ENCODE measurements at places on chromosomes 11 and 22. TPM values are rescaled to one million over a fixed set of nuclear protein-coding genes. Genes with fewer than 3 reads are reported as not detected.

- no peaks in the 10 kb centered on the region for H3K4me1 ChIP-seq
- no peak overlapping the region for H3K4me3 ChIP-seq
- no peak for DNase-seq
- H3K36me3 ChIP-seq: no peaks in the 10 kb centered on the region
- no peaks in the 10 kb centered on the region for H3K27me3 ChIP-seq
These were observed 12.1 kb downstream of the PRG3 start for GRCh38 chr11:57368845-57369232.

TMPRSS4 gene
- total RNA-seq: 234 TPM

DNA sequence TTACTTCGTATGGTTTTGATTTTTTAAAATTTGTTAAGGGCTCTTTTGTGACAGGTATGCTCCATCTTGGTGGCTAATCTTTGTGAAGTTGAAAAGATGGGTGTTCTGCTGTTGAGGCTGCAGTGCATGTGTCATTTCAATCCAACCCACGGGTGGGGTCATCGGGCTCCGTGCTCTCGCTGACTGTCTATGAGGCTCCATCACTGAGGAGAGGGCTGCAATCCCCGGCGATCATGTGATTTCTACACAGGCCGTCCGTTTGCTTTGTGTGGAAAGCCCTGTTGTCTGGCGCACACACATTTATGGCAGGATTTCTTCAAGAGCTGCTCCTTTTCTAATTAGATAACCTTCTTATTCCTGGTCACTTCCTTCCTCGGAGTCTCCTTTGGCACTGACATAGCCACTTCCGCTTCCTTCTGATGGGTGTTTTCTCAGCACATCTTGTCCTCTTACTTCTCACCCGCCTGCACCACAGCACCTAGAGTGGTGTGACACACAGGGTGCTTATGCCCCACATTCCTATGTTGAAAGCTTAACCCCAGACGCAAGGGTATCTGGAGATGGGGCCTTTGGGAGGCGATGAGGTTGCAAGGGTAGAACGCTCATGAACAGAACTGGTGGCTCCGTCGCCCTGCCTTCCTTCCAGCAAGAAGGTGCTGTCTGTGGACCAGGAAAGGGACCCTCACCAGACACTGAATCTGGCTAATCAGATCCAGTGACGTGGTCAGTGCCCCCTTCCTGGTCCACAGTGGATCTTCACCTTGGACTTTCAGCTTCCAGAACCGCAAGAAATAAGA is 9.4 kb downstream of the MOB2 start:
- H3K27me3 ChIP-seq: no peaks in the 10 kb centered on the region
- no peaks in the 10 kb centered on the region for H3K4me1 ChIP-seq
- peaks cover 19% of the 10 kb centered on the region for H3K36me3 ChIP-seq
- H3K4me3 ChIP-seq: no peak overlapping the region
- no peak for DNase-seq

DNA sequence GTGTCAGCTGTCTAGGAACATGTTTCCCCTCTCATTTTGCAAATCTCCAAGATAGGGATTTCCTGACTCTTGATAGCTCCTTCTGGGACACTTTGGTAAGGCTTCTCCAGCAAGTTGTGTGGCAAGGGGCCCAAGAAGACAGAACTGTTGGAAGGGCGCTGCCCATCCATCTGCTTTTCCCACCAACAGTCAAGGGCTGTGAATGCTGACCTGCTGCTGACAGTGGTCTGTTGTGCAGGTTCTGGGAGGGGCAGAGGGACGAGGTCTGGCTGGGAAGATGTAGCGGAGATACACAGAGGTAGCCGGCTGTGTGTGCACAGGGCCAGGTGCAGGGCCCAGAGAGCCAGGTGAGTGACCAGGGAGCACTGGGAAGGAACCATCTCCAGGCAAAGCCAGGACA is 12.2 kb downstream of the BCR start:
- H3K4me3 ChIP-seq: no peak overlapping the region
- no peaks in the 10 kb centered on the region for H3K27me3 ChIP-seq
- H3K36me3 ChIP-seq: peaks cover 3% of the 10 kb centered on the region
- H3K4me1 ChIP-seq: no peaks in the 10 kb centered on the region

- H3K27me3 ChIP-seq: no peaks in the 10 kb centered on the region
- no peak for DNase-seq
- H3K36me3 ChIP-seq: no peaks in the 10 kb centered on the region
- H3K4me3 ChIP-seq: no peak overlapping the region
These were observed 29.4 kb downstream of the IL18 start for GRCh38 chr11:112134473-112134872.

GRCh38 chr11:119320776-119321524 is 4.0 kb upstream of the MCAM start:
- H3K27ac ChIP-seq: peak overlapping the region; percentile 78
- peak; percentile 91 for DNase-seq
- H3K4me1 ChIP-seq: peaks cover 17% of the 10 kb centered on the region
- peak overlapping the region; percentile 41 for H3K4me3 ChIP-seq

- H3K4me1 ChIP-seq: peaks cover 3% of the 10 kb centered on the region
- peak overlapping the region; percentile 5 for H3K4me3 ChIP-seq
- no peaks in the 10 kb centered on the region for H3K27me3 ChIP-seq
- peaks cover 22% of the 10 kb centered on the region for H3K36me3 ChIP-seq
- DNase-seq: peak; percentile 28
These were observed 3.1 kb downstream of the EIF3M start for GRCh38 chr11:32586576-32587190.

TLCD5 gene
- total RNA-seq: 6.0 TPM

DNA sequence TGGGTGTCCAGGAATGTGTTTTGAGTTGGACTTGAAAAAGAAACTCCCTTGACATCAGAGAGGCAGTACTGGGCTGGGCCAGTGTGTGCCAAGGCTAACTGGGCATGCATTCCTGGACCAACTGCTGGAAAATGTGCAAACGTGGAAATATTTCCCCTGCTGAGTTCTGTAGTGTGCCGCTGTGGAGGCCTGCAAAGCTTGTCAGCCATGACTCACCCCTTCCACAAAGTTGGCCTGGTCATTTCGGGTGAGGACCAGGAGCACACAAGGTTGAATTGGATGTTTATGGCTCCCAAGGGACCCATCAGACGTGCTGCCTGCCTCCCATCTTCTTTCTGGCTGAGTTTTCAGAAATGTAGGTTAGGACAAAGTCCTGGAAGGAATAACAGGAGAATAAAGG is 513.1 kb downstream of the MIAT start:
- H3K27me3 ChIP-seq: no peaks in the 10 kb centered on the region
- no peaks in the 10 kb centered on the region for H3K4me1 ChIP-seq
- H3K27ac ChIP-seq: no peak overlapping the region
- H3K36me3 ChIP-seq: no peaks in the 10 kb centered on the region

GRCh38 chr11:29530961-29531360 is 485.9 kb downstream of the KCNA4 start:
- DNase-seq: no peak
- H3K4me3 ChIP-seq: no peak overlapping the region
- no peak overlapping the region for H3K27ac ChIP-seq

DNA sequence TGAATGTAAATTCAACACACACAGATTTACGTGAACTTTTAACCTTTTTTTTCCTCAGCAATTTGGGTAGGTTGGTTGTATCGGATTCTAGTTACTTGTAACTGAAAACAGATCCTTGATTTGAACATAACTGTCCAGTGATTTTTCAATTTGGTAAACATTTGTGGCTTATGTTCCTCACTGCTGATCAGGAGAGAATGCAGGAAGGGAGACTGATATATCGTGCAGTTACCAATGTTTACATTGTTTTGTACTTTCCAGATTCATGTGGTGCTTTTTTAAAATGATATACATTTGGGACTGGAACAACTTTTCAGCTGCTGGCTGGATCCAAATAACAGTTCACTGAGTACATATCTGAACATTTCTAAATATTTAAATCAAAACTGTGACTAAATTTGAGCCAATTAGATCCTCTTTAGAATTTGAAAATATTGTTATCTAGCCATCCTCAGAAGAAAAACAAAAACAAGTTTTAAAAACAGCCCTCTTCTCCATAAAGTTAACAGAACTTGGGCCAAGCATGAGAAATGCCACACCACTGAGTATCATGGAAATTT is 84.3 kb upstream of the MTMR2 start:
- H3K27me3 ChIP-seq: no peaks in the 10 kb centered on the region
- H3K4me3 ChIP-seq: no peak overlapping the region
- H3K36me3 ChIP-seq: no peaks in the 10 kb centered on the region

TRIM21 gene
- 23.5 TPM for total RNA-seq

WBP2NL gene
- 2.5 TPM for total RNA-seq

KLHL35 gene
- total RNA-seq: 1.8 TPM

SCGB2A2 gene
- not detected for total RNA-seq

Measured in kidney (tissue), 22 donors.